ENCODE measurements at places on chromosomes 16 and 17. TPM values are rescaled to one million over a fixed set of nuclear protein-coding genes. Genes with fewer than 3 reads are reported as not detected.

GJD3 gene
- 0.77 TPM for total RNA-seq

HOXB2 gene
- total RNA-seq, result 19.3 TPM

PDE6G gene
- 1.3 TPM for total RNA-seq

GSG1L2 gene
- total RNA-seq, result not detected

STX4 gene
- 111 TPM for total RNA-seq
